ENCODE measurements at places on chromosomes 1 and 21. TPM values are rescaled to one million over a fixed set of nuclear protein-coding genes. Genes with fewer than 3 reads are reported as not detected.

The SYDE2 gene
- 14.8 TPM for polyA plus RNA-seq

The BRDT gene
- not detected for polyA plus RNA-seq

DNA sequence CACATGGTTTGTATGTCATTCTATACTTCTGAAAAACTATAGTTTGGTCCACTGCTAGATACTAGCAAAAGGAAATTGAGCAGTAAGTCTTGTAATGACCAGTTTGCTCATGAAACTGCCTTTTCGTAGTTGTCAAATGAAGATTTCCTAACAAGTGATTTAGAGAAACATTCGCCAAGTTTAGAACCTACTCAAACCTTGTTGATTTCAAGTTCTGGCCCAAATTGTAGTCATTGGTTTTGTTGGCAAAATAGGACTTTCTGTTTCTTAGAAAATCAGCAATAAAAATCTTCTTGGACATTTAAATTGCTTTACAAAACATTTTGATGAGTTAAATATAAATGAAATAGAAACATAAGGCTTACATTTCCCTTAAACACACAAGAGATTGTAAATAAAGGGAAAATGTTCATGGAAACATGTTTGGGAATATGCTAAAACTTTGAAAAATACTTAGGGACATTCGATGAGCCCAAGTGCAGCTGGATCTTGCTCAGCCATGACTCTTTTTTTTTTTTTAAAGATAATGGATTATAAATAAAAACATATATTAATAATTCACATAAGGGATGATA lies 178.5 kb upstream of the LYPLAL1 start:
- DNase-seq, result peak; percentile 71

GRCh38 chr21:30194701-30195299 lies 21.1 kb downstream of the CLDN8 start:
- DNase-seq, result no peak

The COQ8A gene
- polyA plus RNA-seq, result 35.2 TPM

The SH2D1B gene
- 1.1 TPM for polyA plus RNA-seq

The PIP5K1A gene
- 61.2 TPM for polyA plus RNA-seq

DNA sequence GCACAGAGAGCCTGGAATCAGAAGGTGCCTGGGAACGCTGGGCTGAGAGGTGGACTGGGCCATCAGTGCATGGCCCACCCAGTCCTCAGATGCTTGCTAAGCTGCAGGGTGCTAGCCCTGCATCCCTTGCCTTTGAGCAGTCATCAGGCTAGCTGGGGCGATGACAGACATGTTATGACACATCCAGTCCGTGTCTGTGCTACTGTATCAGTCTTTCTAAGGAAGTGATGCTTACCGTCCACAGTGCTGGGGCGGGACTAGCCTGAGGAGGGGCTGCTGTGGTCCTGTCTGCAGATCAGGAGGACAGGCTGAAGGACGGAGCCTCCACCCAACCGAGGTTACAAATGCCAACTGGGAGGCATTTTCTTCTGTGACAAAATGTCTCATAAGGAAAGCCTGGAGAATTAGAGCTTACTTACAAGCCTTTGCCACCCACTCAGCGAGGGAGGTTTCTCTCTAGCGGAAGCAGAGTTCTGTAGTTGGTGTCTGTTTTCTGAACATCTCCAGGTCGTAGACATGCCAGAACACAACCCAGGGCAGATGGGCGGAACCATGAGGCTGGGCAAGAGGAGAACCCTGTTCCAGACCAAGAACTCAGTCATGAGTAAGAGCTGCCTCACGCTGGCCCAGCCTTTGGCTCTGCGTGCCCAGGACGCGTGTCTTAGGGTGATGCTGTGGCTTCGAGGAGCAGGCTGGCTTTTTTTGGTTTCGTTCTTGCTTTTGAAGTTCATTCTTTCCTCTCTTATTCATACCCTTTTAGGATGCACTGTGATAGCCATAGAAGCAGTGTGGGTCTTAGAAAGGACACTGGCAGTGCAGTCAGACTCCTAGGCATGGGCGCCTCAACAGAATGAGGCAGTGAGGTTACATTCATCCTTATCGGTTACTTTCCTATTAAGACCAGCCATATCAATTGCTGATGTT lies 14.3 kb downstream of the SLFNL1 start:
- DNase-seq, result no peak

DNA sequence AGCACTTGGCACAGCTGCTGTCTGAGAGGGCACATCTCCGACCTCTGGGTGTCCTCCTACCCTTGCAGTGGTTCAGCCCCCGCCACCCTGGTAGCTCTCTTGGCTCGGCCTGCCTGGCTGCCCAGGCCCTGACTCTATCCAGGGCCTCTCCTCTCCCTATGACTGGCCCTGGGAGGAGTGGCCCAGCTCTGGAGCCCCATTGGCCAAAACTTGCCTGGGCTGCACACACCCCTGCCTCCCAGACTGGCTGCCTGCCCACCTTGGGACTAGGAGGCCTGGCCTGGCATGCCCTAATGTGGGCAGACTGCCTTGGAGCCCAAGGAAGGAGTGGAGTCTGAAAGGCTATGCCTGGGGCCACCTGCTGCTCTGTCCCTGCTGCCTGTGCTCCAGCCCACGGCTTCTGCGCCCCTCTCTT lies 33.6 kb downstream of the ACOT11 start:
- DNase-seq, result peak; percentile 63

DNA sequence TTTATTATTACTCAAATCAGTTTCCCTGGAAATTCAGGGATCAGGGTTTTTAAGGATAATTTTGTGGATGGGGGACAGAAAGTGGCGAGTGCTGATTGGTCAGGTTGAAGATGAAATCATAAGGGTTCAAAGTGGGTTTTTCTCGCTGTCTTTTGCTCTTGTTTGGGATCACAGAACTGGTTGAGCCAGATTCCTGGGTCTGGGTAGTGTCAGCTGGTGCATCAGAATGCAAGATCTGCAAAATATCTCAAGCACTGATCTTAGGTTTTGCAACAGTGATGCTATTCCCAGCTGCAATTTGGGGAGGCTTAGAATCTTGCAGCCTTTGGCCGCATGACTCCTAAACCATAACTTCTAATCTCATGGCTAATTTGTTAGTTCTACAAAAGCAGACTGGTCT lies 9.3 kb downstream of the CHI3L2 start:
- DNase-seq, result no peak

- no peak for DNase-seq
These were observed 324.0 kb downstream of the RPS6KC1 start for GRCh38 chr1:213375002-213375401.

DNA sequence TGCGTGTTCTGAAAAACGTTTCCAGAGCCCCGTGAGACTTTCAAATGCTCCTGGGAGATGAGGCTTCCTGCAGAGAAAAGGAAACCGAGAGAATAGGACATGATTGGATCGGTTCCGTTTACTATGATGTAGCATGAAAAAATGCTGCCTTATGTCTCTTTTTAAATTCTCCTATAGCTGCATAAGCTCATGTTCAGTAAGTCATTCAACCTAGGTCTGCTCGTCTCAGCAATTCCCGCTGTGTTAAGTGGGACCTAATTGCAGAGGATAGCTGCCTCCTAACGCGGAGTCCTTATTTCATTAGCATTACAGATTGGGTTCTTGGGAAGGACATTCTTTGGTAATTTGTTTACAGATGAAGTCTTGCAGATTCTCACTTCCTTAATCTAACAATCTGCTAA lies 165.3 kb downstream of the GALNT2 start:
- DNase-seq, result no peak

The ITGB3BP gene
- 42.3 TPM for polyA plus RNA-seq

DNA sequence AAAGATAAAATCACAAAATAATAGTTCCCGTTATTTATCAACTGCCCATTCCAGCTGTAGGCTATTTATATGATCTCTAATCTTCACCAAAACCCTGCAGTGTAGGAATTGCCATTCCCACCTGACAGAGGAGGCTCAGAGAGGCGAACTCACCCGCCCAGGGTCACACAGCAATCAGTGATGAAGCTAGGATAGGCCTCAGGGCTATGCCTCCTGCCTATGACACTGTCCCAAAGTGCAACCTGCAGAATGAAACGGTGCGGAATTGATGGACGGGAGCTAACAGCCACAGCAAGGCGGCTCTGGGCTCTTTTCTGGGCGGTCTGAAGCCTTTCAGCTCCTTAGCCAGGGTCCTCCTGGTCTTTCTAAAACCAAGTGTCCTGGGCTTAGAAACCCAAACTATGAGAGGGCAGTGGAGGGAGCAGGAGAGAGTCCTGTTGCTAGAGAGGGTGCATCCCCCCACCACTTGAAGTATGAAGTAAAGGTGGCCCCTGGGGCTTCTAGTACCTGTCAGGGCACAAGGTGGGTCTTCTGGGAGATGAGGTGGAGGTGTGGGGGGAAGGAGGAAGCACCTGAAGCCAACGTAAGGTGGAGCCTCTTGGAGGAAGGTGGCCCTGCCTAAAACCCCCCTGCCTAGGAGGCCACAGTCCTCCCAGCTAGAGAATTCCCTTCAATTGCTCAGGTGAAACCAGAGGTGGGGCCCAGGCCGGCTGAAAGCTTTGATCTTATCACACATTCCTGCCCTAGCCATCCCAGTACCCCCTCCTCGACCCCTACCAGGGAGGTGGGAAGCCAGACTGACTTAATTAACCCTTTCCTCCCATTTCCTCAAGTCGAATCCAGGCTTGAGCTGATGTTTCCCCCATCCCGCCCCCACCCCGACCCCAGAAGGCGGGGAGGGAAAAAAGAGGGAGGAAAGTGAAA lies 14.8 kb downstream of the HSPG2 start:
- no peak for DNase-seq

The APCS gene
- not detected for polyA plus RNA-seq

DNA sequence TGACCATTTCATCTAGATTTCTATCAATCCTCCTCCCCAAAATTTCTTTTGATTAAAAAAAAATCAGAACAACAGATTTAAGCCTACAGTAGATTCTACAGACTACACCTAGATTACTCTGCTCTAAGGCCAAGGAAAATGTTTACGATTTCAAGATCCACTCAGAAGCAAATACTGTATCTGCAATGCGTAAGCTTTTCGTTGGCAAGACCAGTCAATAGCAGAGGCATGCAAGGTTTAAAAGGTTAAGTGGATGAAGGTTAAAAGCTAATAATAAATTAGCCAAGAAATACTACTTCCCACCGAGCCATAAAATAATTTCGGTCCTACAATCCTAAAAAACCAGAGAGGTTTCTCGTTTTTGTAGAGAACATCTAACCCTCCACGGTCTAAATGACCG lies 1.3 kb downstream of the CLSTN1 start:
- no peak for DNase-seq

DNA sequence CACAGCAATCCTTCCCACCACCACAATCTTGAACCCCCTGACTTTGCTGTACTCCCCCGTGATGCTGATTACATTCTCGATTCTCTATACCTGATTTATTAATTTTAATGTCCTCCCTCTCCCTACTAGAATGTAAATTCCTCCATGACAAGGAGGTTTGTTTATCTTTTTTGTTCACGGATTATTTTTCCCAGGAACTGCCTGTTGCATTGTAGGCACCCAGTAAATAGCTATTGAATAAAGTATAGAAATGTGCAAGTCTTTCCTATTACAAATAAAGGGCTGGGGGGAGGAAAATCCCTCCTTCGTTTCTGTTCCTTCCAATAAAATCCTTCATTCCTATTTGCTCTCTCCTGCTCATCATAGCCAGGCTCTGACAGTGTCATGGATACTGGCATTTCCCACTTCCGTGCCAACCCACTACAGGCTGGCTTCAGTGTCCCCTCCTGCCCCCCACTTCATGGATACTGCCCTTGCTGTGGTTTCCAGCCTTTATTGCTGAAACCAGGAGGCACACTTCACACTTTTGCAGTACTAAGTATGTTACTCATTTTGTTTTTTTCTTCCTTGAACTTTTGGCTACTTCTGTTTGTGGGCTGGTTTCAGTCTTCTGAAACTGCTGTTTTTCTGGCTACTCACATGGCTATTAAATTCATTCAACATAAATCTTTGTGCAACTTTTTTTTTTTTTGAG lies 7.5 kb downstream of the KIF1B start:
- no peak for DNase-seq

The C8A gene
- polyA plus RNA-seq, result not detected

DNA sequence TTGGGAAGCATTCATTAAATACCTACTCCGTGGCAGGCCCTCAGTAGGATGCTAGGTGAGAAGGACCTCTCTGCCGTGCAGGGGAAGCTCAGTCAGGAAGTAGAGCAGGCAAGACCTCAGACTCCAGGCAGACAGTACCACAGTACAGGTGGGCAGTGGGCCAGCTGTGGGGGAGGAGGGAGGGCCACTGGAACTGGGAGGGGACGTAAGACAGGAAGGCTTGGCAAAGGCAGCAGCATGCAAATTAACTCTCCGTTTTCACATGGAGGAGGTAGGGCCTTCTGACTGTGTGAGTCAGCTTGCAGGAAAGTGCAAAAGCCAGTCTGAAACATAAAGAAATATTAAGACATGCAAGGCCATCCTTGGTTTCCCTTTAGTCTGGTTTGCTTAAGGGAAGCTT lies 157.7 kb downstream of the TRIM33 start:
- peak; percentile 62 for DNase-seq

The GGPS1 gene
- 57.8 TPM for polyA plus RNA-seq

The CD53 gene
- polyA plus RNA-seq, result 11.0 TPM

GRCh38 chr1:220699044-220699443 lies 8.9 kb downstream of the C1orf115 start:
- no peak for DNase-seq

The KIRREL1 gene
- 43.3 TPM for polyA plus RNA-seq

DNA sequence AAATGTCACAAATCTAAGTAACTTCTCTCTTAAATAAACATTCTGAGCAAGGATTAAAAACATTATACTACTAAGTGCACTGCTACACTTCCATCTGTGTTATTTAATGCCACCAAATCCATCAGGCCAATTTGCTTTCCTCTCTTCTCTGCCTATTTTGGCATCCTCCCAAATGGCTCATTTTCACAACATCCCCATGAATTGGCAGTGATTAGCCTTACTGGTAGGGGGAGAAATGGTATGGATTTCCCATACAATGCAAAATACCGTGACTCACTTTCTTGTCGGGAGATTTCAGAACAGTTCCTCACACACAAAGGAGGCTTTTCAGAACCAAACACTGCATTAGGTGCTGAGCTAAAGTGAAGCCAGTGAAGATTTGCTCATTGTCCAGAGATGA lies 195.7 kb downstream of the MIS18A start:
- peak; percentile 50 for DNase-seq

- no peak for DNase-seq
These were observed 309.1 kb upstream of the NRIP1 start for GRCh38 chr21:15373941-15374340.

GRCh38 chr1:173258479-173259264 lies 51.5 kb upstream of the TNFSF4 start:
- no peak for DNase-seq

DNA sequence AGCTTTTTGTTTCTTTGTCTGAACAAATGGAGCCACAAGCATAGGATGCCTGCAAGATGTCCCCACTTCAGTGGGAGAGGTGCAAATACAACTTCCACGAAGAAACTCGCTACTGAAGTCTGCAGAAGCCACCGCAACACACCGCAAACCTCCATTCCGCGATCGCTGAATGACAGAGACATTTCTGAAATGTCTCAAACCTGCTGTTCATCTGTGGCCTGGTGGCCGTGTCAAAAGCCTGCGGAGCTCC lies 1.0 kb downstream of the TP53BP2 start:
- no peak for DNase-seq

GRCh38 chr1:27832762-27833161 lies 2.2 kb downstream of the PPP1R8 start:
- no peak for DNase-seq

The KCNA2 gene
- polyA plus RNA-seq, result 0.73 TPM

The APOBEC4 gene
- 1.3 TPM for polyA plus RNA-seq

The MTARC2 gene
- polyA plus RNA-seq, result 83.4 TPM

All from right lung (tissue), 10 donors.